ENCODE measurements at places on chromosomes 1 and 21. TPM values are rescaled to one million over a fixed set of nuclear protein-coding genes. Genes with fewer than 3 reads are reported as not detected.

DNA sequence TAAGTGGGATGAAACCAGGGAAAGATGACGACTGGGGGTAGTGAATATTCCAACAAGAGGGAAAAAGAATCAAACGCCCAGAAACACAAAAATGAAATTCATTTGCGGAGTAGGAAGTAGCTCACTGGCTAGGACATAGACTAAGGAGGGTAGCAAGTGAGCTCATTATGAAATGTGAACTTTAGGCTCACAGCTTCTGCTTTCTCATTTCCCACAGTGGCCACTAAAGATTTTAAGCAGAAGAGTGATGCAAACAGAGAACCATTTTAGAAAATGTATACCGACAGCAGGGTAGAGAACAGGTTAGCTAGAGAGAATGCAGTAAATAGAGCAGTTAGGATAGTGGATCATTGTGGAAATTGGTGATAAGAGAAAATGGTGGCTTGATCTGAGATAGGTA lies 3.5 kb downstream of the CD48 start:
- H3K4me1 ChIP-seq, result no peaks in the 10 kb centered on the region
- DNase-seq, result no peak
- H3K36me3 ChIP-seq, result no peaks in the 10 kb centered on the region
- H3K4me3 ChIP-seq, result peak overlapping the region; percentile 6
- no peaks in the 10 kb centered on the region for H3K27me3 ChIP-seq

- H3K27me3 ChIP-seq, result no peaks in the 10 kb centered on the region
- H3K27ac ChIP-seq, result no peak overlapping the region
- DNase-seq, result no peak
- peaks cover 27% of the 10 kb centered on the region for H3K4me1 ChIP-seq
- no peaks in the 10 kb centered on the region for H3K36me3 ChIP-seq
These were observed 115.1 kb downstream of the SLC30A10 start for GRCh38 chr1:219813294-219813693.

GRCh38 chr1:96157101-96157500 lies 564.5 kb upstream of the PTBP2 start:
- no peak overlapping the region for H3K27ac ChIP-seq
- no peaks in the 10 kb centered on the region for H3K4me1 ChIP-seq
- H3K4me3 ChIP-seq, result no peak overlapping the region
- no peaks in the 10 kb centered on the region for H3K36me3 ChIP-seq

GRCh38 chr1:161681879-161682278 lies 18.9 kb downstream of the FCGR2B start:
- no peak overlapping the region for H3K27ac ChIP-seq
- H3K27me3 ChIP-seq, result no peaks in the 10 kb centered on the region
- no peak for DNase-seq
- peaks cover 2% of the 10 kb centered on the region for H3K4me1 ChIP-seq
- H3K4me3 ChIP-seq, result no peak overlapping the region
- no peaks in the 10 kb centered on the region for H3K36me3 ChIP-seq

- H3K27me3 ChIP-seq, result no peaks in the 10 kb centered on the region
- H3K4me1 ChIP-seq, result no peaks in the 10 kb centered on the region
- H3K27ac ChIP-seq, result peak overlapping the region; percentile 54
- DNase-seq, result no peak
- no peaks in the 10 kb centered on the region for H3K36me3 ChIP-seq
These were observed 13.9 kb downstream of the DDX20 start for GRCh38 chr1:111769517-111770146.

DNA sequence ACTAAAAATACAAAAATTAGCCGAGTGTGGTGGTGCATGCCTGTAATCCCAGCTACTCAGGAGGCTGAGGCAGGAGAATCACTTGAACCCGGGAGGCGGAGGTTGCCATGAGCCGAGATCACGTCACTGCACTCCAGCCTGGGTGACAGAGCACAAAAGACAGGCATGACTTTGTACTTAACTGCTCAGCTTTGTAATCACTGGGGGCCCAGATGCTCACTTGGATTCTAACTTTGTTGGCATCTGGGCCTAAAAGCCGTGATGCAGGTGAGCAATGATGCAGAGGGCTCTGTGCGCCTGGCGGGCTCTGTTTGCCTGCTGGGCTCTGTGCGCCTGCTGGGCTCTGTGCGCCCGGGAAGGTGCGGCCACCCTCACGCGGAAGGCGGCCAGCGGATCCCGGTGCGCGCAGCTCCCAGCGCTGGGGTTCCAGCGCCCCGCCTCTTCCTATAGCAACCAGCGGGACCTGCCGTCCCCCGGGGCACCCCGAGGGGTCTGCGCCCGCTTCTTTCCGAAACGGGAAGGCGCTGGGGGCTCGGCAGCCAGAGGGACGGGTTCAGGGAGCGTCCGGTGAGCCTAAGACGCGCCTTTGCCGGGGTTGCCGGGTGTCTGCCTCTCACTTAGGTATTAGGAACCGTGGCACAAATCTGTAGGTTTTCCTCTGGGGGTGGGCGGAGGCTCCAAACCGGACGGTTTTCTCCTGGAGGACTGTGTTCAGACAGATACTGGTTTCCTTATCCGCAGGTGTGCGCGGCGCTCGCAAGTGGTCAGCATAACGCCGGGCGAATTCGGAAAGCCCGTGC lies 31.7 kb downstream of the PRMT2 start:
- peaks cover 13% of the 10 kb centered on the region for H3K4me1 ChIP-seq
- no peaks in the 10 kb centered on the region for H3K27me3 ChIP-seq
- DNase-seq, result no peak
- peak overlapping the region; percentile 54 for H3K4me3 ChIP-seq
- H3K27ac ChIP-seq, result no peak overlapping the region

DNA sequence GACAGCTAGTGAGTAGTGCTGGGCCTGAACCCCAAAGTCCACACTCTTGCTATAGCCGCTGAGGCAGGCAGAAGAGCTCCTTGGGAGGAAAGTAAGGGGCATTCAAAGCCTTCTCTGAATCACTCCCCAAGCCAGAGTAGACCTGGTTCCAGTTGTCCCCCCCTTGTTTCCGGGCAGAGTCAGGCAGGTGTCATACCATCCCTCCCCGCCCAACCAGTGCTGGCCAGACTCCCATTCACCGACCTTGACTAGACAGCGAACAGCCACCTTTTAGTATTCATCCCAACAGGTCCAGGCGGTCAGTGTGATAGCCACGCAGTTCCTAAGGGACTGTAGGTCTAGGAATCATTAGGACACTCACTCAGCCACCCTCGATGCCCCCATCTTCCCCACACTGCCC lies 11.8 kb downstream of the CHRNB2 start:
- H3K27me3 ChIP-seq, result no peaks in the 10 kb centered on the region
- H3K27ac ChIP-seq, result no peak overlapping the region
- no peaks in the 10 kb centered on the region for H3K4me1 ChIP-seq

- no peaks in the 10 kb centered on the region for H3K36me3 ChIP-seq
- H3K4me3 ChIP-seq, result no peak overlapping the region
- no peaks in the 10 kb centered on the region for H3K4me1 ChIP-seq
- no peaks in the 10 kb centered on the region for H3K27me3 ChIP-seq
- no peak for DNase-seq
- H3K27ac ChIP-seq, result no peak overlapping the region
These were observed 13.9 kb upstream of the PSMB2 start for GRCh38 chr1:35655196-35655595.

DNA sequence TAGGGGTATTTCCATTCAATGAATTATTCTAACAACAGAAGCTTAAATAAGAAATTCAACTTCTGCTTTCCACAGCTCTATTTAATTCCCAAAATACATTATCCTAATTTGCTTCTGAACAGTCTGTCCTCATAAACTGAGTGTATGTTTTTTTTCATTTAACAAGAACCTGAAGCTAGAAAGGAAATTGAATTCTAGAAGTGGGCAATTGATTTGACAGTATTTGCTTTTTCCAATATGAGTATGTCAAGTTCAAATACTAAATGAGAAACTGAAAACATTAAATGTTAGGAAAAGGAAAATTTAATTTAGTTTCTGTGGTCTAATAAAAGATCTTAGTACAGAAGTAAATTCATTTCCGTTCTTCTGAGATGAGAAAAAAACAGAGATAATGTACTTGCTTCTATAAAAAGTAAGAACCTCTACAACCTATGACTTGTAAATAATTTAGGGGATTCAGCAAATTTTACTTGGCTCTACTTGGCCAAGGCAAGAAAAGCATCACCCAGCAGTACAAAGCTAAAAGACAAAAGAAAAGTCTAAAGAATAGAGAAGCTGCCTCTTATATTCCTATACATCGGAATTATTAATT lies 31.1 kb downstream of the RAB3GAP2 start:
- no peak overlapping the region for H3K4me3 ChIP-seq
- no peak overlapping the region for H3K27ac ChIP-seq
- H3K4me1 ChIP-seq, result no peaks in the 10 kb centered on the region
- H3K27me3 ChIP-seq, result no peaks in the 10 kb centered on the region
- DNase-seq, result no peak
- H3K36me3 ChIP-seq, result no peaks in the 10 kb centered on the region

GRCh38 chr1:223492044-223492443 lies 98.8 kb downstream of the CCDC185 start:
- DNase-seq, result no peak
- H3K4me3 ChIP-seq, result no peak overlapping the region
- no peaks in the 10 kb centered on the region for H3K27me3 ChIP-seq
- H3K36me3 ChIP-seq, result no peaks in the 10 kb centered on the region
- no peak overlapping the region for H3K27ac ChIP-seq

SHE gene
- total RNA-seq, result 18.0 TPM

MTR gene
- 44.1 TPM for total RNA-seq

NTMT2 gene
- not detected for total RNA-seq

CCDC17 gene
- total RNA-seq, result 5.7 TPM

OR2T29 gene
- not detected for total RNA-seq

CD1D gene
- total RNA-seq, result 0.63 TPM
